ENCODE measurements at places on chromosomes 6 and 20. TPM values are rescaled to one million over a fixed set of nuclear protein-coding genes. Genes with fewer than 3 reads are reported as not detected.

C20orf144 gene
- total RNA-seq = not detected

MMP24 gene
- 0.59 TPM for total RNA-seq

REM1 gene
- 0.81 TPM for total RNA-seq

IP6K3 gene
- 0.45 TPM for total RNA-seq

MUC21 gene
- not detected for total RNA-seq

ECT2L gene
- total RNA-seq = not detected

MRAP2 gene
- 8.5 TPM for total RNA-seq

HLA-DMB gene
- total RNA-seq = 21.3 TPM

NUP43 gene
- 19.6 TPM for total RNA-seq

NMBR gene
- not detected for total RNA-seq

SLC26A8 gene
- total RNA-seq = 0.18 TPM

PPIL6 gene
- 0.58 TPM for total RNA-seq

WFDC10B gene
- not detected for total RNA-seq

VPS52 gene
- total RNA-seq = 60.2 TPM

NKX2-4 gene
- total RNA-seq = not detected

NRSN1 gene
- total RNA-seq = 0.45 TPM

EHMT2 gene
- total RNA-seq = 28.0 TPM

ADGRB3 gene
- 1.2 TPM for total RNA-seq

OPRL1 gene
- 0.15 TPM for total RNA-seq

HLA-DQA1 gene
- total RNA-seq = 5.1 TPM

MYB gene
- total RNA-seq = 51.1 TPM

SIRPD gene
- total RNA-seq = not detected

C6orf52 gene
- not detected for total RNA-seq

ADGRF4 gene
- total RNA-seq = 2.0 TPM

SNRPB gene
- total RNA-seq = 104 TPM

FAXC gene
- total RNA-seq = 0.73 TPM

BPI gene
- total RNA-seq = not detected

GFOD1 gene
- total RNA-seq = 9.2 TPM

ELOVL4 gene
- total RNA-seq = 0.31 TPM

OR2H1 gene
- total RNA-seq = not detected
